ENCODE measurements at places on chromosomes 5 and 9.

DNA sequence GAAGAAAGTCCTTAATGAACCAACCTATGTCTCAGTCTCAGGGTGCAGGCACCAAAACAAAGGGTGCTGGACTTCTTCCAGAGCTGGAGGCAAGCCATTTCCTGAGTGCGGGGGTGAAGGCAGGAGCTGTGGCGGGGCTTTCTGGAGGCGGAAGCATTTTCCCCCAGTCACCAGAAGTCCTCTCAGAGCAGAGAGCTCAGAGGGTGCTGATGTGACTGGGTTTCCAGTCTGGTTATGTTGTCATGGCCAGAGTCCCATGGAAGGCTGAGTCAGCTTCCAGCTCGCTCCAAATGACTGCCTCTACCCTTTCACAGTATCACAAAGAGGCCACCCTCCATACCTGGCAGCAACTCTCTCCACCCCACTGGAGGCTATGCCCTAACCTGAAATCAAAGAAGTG lies 86.0 kb downstream of the TRPC7 start:
- no peak for DNase-seq

DNA sequence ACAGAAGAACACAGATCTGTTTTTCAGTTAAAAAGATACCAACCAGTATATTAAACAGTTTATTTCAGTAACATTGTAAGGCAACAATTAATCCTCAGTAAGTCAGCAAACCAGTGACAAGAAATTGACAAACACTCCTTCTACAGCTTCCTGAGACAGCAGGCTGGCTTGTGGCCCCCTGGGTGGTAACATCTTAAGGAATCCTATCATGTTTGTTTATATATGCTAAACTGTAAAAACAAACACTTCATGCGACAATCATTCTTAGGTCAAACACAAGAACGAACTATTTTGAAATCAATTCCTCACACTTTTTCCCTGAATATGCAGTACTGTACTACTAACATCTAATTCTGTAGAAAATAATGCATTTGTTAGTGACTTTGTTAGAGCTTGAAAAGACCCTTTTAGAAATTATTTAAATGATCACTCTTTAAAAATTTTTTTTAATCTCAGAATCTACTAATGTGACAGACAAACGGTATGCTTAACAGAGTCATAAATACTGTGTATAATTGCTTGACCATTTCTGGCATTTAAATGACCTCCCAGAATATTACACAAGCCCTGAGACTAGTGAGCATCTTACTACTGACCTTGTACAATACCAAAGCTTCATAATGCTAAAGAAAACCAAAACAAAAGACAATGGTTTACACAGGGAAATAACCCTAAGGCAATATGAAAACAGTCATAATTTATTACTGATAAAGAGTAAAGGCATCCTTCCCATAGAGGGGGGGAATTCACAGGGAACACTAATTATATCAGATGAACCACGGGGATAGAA lies 48.2 kb downstream of the ERMP1 start:
- DNase-seq, result no peak

DNA sequence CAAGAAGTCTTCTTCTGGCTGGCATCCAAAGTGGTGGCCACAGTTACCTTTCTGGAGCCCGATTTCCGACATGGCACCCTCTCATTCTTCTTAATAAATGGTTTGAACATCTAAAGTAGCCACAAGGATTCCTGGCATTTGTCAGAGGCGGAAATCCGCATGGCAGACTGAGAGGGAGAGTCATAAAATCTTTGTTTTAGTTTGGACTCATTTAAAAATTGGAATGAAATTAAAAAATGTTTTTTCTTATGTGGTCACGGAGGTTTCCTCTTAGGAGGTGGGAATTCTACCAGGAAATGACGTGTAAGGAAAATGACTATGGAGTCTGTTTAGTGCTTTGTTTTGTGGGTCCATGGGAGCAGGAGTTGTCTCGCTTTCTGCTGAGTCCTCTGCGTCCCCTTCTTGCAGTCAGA lies 133.0 kb upstream of the PTCH1 start:
- DNase-seq, result no peak

DNA sequence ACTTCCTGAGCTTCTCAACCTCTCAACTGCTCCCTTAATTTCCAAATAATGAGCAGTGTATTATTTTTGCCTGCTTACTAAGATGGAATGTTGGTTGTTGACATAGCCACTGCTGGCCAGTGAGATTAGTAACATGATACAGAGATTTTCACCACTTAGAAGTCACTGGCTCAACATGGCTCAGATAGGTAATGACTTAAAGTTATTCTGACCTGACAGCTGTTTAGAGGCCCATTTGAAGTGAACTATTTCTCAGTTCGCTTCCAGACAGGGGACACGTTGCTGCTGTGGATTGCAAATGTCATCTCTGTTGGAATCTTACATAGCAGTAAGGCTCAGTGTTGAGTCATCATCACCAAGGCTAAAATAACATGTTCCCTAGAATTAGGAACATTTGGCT lies 490.2 kb downstream of the TLE4 start:
- DNase-seq, result no peak

DNA sequence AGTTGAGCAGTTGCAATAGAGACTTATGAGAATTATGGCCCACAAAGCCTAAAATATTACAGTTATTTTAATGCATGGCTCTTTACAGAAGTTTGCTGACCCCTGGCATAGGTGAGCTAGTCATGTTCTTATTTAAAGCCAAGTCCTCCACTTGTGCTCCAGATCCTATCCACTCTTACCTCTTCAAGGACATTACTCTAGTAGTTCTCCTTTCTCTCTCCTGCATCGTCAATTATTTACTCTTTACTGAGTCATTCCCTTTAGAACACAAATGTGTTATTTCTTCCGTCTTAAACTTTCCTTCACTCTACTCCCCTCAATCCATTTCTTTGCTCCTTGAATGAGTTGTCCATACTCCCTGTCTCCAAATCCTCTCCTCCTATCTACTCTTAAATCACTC lies 20.6 kb upstream of the TRAF1 start:
- DNase-seq, result no peak

- no peak for DNase-seq
Observed at GRCh38 chr5:88889189-88890069, 6.4 kb upstream of the MEF2C start.

DNA sequence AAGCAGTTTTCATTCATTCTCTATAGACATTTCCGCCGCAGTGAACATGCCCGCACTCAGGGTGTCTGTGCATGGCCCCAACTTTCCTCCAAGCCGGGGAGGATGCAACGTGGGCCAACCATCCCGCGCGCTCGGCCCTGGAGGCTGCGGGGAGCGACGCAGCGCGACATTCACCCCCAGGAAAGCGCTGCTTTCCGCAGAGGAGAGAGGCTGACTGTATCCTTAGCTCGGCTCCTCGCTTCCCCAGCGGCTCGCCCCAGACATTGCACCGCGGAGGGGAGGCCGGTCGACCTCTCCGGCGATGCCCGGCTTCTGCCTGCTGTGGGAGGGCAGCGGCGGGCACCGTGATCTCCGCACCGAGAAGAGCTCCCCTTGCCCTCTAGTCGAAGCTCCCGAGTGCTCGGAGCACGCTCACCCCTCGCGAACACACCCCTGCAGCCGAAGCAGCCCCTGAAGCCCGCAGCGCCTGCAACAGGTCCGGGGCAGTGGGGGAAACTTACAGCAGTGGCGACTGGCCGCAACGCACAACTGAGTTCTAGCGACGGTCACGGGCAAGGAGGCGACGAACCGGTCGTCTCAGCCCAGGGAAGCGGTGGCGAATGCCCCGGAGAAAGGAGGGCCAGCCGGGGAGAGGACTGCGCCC lies 600 bp downstream of the ENC1 start:
- no peak for DNase-seq

DNA sequence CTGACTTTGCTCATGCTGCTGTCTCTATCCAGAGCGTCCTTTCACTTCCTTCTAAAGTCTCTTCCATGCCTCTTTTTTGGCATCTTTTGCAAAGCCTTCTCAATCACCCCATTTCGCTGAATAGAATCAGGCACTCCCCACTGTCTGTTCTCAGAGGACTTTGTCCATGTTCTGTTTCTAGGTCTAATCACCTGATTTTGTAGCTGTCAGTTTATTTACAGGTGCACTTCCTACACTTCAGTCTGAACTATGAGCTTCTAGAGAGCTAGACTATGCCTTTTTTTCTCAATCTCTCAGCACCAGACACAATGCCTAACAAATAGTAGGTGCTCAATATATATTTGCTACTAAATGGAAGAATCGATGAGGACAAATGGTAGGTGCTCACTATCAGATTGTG lies 29.9 kb downstream of the TLR4 start:
- no peak for DNase-seq

DNA sequence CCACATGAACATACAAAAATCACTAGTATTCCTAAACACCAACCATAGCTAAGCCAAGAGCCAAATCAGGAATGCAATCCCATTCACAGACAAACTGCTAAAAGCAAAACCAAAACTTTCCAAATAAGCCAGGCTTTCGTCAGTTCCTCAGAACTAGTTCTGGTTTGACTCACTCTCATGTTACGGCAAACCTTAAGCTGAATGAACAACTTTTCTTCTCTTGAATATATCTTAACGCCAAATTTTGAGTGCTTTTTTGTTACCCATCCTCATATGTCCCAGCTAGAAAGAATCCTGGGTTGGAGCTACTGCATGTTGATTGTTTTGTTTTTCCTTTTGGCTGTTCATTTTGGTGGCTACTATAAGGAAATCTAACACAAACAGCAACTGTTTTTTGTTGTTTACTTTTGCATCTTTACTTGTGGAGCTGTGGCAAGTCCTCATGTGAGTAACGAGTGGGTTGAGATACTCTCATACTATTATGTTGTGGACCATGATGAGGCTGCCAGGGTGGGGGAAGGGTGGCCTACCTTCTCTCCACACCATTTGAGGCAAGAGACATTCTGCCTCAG lies at the start of gene PDCD1LG2:
PDCD1LG2 (plus strand) TSS at position 172 of the 572 bp plus-strand sequence. CDS start 12,016 bp downstream, outside the sequence.
- DNase-seq, result no peak

- no peak for DNase-seq
Observed at GRCh38 chr5:128462330-128462729, 75.7 kb downstream of the FBN2 start.

GRCh38 chr9:133861086-133861485 lies 122.9 kb upstream of the SARDH start:
- DNase-seq, result no peak

GRCh38 chr5:11494340-11494739 lies 409.9 kb downstream of the CTNND2 start:
- no peak for DNase-seq

DNA sequence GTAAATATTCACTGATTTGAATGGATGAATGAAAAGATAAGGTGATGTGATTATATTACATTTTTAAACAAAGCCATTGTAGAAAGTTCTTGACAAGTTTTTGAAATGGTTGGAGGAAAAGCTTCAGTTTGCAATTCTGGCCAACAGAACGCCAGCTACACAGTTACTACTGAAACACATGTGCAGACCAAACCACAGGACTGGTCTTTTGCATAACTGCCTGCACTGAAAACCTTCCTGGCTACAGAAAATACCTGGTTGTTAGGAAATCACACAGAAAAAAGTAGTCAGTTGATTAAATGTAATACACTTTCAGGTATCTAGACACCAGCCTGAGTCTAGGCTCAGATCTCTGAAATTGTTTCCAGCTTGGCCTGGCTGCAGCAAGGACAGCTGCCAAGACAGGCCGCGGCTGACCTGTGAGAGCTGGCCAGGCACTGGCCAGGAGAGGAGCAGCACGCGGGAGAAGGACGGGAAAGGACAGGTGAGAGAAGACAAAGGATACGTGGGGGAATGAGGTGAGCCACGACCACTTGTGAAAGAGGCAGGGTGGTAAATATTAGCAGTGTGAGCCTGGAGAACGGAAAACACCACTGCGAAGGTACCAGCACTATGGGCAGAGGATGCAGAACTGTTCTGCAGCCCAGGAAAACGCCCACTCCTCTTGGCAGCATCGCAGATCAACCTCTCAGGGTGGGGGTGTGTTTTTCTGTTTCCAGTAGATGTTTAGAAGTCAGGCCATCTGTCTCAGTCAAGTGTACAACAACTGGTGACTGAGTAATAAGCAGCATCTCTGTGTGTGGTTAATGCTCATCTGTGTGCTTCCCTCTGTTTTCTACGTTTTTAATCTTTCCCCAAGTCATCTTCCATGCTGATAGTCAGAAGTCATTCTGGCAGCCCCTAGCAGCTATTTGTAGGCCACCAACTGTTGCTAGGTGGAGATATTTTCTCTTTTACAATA lies 137.4 kb downstream of the SCAMP1 start:
- no peak for DNase-seq

DNA sequence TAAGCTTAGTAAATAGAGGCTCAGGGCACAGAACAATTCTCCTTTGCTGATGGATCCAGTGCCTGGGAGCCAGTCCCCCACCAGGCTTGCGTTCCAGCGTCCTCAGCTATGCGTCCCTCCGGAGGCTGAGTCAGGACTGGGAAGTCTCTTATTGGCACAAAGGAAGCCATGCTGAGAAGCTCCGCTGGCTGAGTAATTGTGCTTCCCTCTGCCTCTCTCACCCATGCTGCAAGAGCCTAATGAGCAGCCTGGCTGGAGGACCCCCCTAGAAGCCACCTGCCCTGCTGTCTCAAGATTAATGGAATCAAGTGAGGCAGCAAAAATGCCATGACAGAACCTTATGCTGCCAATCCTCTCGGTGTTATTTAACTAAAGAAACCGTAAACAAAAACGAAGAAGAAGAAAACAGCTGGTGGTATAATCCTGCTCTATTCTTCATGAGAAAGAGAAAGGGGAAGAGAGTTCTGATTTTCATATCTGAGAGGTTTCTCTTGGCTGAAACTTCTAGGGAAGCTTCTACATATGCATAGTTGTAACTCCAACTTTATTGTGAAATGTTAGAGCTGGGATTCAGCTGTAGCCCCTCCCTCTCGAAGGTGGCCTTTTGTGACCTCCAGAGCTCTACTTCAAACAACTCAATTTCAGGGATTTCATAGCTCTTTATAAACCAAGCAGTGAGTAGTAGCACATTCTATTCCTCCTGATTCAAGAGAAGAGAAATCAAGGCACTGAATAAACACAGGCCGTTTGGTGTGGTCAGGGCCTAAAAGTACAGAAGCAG lies 185.4 kb upstream of the SEMA6A start:
- no peak for DNase-seq

- no peak for DNase-seq
Observed at GRCh38 chr9:110029429-110029955, 178.5 kb downstream of the C9orf152 start.

DNA sequence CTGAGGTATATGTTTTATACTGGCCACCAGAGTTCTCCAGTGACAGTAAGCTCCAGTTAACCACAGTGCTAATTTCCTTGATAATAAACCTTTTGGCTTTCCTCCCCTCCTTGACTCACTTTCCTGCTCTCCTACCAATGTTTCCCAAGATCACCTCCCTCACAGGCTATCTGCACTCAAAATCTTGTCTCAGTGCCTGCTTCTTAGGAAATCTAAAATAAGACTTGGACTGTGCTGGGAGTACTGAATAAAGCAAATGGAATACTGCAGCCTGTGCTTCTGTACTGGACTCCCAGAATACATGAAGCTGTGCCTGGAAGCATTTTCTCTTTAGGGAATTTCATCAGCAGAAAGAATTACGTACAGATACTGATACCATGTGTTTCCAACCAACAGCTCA lies 1.7 kb upstream of the DCP2 start:
- no peak for DNase-seq

GRCh38 chr5:157516006-157516405 lies 56.0 kb downstream of the NIPAL4 start:
- no peak for DNase-seq

- DNase-seq, result no peak
Observed at GRCh38 chr9:81844131-81844567, 84.1 kb upstream of the SPATA31D4 start.
